ENCODE measurements at places on chromosomes 2 and 18.

DNA sequence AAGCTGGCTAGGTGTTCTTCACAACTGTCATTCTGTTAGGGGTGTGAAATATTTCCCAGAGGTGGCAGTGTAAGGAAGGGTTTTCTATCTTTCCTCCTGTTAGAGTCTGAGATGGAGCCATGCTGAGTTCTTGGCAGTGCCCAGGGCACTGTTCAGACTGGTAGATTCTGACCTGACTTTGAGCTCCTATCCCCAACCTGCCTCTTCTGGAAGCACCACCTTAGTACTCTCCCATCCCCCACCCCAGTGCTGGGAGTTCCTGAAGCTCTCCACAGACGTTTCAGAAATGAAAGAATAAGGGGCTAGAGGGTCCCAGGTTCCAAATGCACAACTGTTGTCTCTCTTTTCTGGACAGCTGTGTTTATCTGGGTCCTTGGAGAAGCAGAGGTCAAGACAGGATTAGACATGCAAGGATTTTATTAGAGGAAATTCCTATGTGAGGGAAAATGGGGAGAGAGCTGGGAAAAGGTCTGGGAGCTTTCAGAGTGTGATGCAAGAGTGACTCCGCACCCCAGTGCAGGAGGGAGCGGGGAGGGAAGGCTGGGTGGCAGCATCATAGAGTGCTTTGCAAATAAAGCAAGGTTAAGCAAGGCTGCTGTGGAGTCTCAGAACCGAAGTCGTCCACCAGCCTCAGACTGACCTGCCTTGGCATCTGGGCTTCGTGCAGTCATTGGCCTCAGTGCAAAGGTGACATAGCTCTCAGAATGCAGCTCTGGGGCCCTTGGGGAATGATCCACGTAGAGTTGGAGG, 75.5 kb downstream of the SLC4A3 start:
- no peak for DNase-seq

DNA sequence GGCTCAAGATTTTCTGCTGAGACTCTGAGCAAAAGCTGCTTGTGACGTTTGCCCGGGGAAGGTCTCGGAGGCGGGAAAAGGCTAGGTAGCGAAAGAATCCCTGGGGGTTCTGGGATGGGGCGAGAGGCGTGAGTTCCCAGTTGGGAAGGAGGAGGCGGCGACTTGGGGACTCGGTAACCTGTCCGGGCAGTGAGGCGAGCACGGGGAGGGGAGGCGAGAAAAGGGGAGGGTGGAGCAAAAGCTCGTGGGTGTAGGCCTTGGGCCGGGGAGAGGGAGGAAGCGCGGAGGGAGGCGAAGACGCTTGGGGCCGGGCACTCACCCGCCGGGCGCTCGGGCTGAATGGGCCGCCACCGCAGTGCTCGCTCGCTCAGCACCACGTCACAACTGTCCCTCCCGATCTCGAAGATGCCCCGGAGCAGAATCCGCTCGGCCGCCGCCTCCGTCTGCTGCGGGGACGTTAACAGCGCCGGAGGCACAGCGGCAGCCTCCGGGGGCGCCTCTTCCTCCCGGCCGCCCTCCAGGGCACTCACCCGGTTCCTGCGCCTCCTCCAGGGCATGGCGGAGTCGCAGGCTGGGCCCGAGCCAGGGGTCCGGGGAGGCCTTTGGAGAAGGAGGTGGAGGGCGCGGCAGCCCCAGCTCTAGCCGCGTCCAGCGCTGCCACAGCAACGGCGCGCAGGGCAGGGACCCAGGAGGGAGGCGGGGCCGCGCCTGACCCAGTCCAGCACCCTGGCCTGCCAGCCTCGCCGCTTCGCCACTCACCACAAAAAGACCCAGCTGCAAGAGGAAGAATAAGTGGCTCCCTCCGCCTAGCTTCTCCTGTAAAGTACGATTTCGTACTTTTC, at the start of gene CERKL:
TSS of gene CERKL (minus strand) at position 656 of the 842 bp plus-strand sequence. CDS start at position 557, 99 bp downstream.
- DNase-seq = no peak

- DNase-seq = no peak
Observed at GRCh38 chr2:145740302-145740701, 1220.4 kb upstream of the ZEB2 start.

GRCh38 chr2:179410552-179411356, 146.1 kb upstream of the SESTD1 start:
- DNase-seq = peak; percentile 6

- DNase-seq = no peak
Observed at GRCh38 chr18:34834897-34835296, 124.8 kb downstream of the DTNA start.

DNA sequence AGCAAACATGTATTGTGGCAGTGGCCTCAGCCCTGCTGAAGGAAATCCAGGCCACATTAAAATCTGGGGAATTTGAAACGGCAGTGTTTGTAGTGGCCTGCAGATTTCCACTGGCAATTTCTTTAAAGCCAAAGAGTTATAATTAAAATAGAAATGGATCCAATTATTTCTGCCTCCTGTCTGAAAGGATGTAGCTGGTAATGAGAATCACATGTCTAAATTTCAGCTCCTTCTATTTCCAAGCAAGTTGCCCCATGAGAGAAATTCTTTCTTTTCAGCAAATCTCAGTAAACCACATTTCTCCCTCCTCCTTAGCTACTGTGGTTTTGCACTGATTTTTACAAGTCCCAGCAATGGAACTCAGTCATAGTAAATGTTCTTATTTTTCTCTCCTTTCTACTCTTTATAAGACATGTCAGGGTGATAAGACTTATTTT, 55.4 kb upstream of the ZNF396 start:
- no peak for DNase-seq

DNA sequence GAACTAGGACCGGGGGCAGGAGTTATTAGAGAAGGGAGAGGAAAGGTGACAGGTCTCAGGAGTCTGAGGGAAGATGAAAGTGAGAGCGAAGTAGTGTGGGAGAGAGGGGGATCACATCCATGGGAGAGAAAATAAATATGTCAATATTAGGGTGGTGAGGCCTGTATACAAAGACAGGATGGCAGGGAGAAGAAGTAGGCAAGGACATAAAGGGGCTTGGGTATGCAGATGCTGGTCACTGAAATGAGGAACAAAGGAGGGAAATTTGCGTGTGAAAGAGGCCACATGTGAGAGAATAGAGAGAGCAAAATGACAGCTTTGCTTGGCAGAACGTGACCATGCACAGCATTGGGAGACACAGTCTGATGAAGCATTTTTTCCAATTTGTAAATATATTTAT, 13.6 kb downstream of the METAP1D start:
- DNase-seq = no peak

DNA sequence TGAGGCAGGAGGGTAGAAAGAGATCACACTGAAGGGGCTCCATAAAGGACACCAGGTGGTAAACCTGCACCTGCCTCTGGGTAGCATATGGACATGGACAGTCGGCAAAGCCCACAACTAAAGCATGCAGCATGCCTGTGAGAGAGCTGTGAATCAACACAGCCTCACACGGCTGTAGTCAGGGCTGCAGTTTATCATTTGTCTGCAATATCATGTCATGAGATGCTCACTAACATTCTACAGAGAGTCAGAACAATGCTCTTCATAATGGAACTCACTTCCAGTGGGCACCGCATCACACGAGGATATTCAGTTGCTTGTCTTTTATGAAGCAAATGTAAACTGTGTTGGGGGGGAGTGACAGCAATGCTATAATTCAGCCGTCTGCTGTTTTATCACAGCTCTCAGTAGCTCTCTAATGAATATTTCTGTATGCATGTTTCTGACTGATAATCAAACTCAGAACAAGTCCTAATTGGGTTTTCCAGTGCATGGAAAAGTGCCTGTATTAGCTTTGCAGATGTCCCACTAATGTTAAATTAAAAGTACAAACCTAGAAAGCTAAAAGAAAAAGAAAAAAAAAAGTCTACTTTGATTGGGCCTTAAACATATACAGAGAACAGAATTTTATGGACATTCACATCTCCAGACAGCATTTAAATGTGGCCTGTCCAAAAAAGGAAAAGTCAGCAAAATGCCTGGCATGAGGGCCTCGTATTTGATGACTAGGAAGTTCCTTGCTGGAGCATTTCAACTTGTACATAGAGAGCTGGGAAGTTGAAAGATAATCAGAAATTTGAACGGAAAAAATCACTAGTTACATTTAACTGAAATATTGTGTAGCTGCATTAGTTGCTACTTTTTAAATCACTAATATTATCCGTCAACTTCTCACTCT, 406.1 kb upstream of the SOX11 start:
- no peak for DNase-seq

DNA sequence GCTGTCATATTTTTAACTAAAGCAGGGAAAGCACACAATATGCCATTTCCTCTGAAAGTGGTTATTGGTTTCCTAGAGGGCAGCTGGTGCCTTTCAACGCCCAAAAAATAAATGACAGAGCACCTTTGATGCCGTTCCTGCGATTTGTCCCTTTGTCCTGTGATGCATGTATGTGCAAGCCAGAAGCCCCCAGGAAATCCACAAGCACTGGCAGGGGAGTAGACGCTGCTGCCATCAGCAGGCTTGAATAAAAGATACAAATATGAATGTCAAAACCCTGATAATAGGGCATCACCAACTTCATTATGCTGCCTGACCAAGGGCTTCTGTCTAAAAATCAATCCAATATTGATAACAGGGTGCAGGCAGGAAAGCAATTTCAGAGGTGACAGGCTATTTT, 246.1 kb downstream of the FBXO15 start:
- DNase-seq = no peak

DNA sequence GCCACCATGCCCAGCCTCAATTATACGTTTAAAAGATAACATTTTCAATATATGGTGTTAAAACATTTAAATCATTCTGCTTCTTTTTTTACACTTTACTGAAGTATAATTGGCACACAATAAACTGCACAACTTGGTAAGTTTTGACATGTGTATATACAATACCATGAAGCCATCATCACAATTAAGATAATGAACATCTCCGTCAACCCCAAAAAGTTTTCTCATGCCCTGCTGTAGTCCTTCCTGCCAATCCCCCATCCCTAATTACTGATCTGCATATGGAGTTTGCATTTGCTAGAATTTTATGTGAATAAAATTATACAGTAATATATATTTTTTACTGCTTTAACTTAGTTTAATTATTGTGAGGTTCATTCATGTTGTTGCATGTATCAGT, 85.2 kb upstream of the RTN4 start:
- no peak for DNase-seq

- DNase-seq = no peak
Observed at GRCh38 chr2:27471961-27472360, 17.6 kb downstream of the IFT172 start.

DNA sequence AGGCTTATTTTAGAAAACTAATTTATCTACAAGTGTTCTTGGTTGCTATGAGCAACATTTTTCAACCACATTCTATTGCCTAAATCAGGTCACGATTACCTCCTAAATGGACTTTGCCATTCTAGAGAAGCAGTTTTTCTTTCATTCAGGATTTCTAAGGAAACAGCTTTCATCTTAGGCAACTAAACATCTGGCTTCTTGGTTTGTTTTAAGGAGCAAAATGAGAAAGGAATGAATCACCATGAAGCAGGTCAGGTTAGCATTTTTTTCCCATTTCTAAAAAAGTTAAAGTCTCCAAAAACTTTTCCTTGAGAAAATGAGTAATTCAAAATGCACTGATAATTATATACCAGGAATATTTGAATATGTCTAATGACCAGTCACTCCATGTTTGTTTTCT, 114.8 kb downstream of the GAREM1 start:
- no peak for DNase-seq

DNA sequence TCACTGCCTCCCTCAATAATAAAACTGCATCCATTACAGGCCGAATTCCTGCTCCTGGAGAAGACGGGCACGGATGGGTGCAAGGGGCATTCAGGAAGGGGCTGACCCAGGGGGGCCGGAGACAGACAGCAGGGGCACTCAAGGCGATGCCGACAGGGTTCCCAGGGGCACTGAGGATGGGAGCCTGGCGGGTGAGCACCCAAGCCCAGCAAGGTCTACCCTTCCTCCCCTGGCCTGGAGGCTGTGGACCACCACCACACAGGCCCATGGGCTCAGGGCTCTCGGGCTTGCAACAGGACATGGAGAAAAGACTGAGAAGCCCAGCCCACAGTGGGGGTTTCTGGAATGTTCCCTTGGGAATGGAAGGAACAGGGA, 104.7 kb upstream of the ODC1 start:
- no peak for DNase-seq

GRCh38 chr2:58921676-58922075, 680.6 kb upstream of the FANCL start:
- DNase-seq = no peak

DNA sequence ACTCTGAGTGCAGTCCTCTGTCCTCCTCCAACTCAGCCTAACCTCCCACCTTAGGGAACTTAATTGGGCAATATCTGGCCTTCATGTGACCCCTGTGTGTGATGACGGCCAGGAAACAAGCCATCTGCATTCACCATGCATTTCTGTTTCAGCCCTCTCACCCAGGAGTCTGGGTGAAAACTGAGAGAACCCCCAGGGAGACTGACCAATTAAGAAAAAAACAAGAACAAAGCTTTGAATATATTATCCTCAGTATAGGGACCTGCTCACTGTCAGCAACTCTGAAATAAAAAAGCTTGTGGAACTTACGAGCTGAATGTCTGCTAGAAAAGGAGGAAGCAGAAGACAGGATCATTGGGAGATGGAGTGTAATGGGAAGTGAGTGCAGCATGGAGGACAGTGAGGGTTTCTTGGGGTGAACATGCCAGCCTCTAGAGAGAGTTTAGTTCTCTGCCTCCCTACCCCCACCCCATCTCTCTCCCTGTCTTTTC, 9.5 kb downstream of the MAPRE2 start:
- no peak for DNase-seq

- no peak for DNase-seq
Observed at GRCh38 chr2:37730037-37730818, 58.8 kb upstream of the CDC42EP3 start.

GRCh38 chr2:204950695-204951346, 405.5 kb downstream of the PARD3B start:
- DNase-seq = no peak
